ENCODE measurements at places on chromosomes 11 and 22.

- DNase-seq = no peak
These were observed 78.3 kb downstream of the LRRC32 start for GRCh38 chr11:76592025-76592914.

GRCh38 chr11:107733518-107733917, 21.7 kb upstream of the SLN start:
- no peak for DNase-seq

DNA sequence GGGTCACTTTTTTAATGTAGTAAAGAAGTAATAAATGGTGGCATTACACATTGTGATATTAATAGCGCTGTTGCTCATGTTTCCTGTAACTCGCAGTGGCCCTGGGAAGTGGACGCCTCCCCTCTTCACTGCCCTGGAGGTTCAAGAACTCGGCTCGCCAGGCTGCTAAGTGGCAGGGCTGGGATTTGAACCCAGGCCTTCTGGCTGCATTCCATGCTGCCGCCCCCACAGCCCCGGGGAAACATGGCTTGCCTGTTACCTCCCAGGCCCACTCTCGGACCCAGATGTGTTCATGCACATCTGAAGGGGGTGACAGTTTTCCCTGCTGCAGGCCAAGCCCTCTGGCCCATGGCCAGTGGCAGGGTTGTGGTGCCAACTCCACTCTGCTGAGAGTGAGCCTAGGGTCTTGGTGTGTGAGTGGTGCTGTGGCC, 25.0 kb upstream of the MGAT3 start:
- DNase-seq = peak; percentile 45

- DNase-seq = no peak
These were observed 2.9 kb upstream of the PRDM11 start for GRCh38 chr11:45143494-45143893.

GRCh38 chr22:27138471-27138870, 481.1 kb downstream of the MIAT start:
- DNase-seq = no peak

- DNase-seq = peak; percentile 29
These were observed 126.5 kb downstream of the NAV2 start for GRCh38 chr11:19838994-19839768.

- DNase-seq = no peak
These were observed 37.6 kb downstream of the MAP6 start for GRCh38 chr11:75631086-75631730.

- peak; percentile 76 for DNase-seq
These were observed 11.3 kb upstream of the RHOD start for GRCh38 chr11:67045314-67045713.

GRCh38 chr11:61334434-61335354, 1.7 kb downstream of the TKFC start:
- DNase-seq = peak; percentile 42

- DNase-seq = peak; percentile 56
These were observed 98.0 kb upstream of the ASPHD2 start for GRCh38 chr22:26330971-26331625.

DNA sequence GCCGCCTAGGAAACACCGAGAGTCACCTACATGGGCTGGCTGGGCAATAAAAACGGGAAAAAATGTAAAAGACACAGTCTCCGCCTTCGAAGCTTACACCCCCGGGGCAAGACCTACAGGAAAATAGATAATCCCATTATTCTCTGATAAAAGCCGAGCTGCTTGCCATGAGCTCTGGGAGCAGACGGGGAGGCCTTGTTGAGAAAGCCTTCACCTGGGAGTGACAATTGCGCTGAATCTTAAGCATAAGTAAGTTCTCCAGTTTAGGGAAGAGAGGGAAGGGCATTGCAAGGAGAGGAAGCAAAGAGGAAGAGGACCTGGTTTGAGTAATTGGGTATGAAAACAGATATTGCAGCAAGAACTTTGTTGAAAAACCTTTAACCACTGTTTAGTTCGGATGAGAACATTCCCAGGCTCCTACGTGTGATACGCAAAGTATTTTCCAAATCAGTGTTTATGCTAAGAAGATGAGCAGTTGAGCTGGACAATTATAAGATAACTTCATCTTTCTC, 813 bp upstream of the BTBD10 start:
- no peak for DNase-seq

DNA sequence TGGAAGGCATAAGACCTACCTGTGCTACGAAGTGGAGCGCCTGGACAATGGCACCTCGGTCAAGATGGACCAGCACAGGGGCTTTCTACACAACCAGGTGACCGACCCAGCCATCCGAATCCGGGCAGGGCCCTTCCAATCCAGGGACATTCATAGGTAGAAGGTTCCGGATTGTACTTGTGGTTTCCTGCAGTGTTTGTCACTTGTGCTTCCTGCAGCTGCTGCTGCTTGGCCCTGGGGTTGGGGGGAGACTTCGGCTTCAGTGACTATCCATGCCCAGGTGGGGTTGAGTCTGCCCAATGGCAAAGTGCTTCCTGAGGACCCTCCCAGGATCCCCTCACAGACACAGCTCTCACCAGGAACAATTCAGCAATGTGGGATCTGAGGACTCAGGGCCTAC, 2.2 kb downstream of the APOBEC3A start:
- no peak for DNase-seq

DNA sequence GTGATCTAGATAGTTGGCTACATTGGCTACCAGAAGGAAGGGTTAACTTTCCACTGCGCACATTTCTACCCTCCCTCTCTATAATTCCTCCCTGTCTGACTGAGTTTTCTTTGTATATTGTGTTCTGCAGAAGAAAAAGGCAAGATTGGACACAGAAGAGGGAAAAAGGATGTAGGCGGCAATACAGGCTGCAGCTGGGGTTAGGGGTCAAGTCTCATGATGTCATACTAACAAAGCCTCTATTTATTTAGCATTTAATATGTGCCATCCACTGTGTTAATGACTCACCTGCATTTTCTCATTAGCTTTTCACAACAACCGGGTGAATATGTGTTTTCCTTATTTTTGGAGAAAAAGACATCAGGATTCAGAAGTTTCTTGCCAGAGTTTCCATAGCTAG, 2.0 kb downstream of the FAM83F start:
- no peak for DNase-seq

DNA sequence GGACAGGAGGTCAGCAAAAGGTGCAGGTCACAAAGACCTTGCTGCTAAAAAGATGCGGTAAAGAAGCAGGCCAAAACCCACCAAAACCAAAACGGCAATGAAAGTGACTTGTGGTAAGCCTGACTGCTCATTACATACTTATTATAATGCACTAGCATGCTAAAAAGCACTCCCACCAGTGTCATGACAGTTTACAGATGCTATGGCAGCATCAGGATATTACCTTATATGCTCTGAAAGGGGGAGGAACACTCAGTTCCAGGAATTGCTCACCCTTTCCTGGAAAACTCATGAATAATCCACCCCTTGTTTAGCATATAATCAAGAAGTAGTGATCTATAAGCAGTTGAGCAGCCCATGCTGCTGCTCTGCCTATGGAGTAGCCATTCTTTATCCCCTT, 45.2 kb upstream of the SLC5A12 start:
- peak; percentile 12 for DNase-seq

DNA sequence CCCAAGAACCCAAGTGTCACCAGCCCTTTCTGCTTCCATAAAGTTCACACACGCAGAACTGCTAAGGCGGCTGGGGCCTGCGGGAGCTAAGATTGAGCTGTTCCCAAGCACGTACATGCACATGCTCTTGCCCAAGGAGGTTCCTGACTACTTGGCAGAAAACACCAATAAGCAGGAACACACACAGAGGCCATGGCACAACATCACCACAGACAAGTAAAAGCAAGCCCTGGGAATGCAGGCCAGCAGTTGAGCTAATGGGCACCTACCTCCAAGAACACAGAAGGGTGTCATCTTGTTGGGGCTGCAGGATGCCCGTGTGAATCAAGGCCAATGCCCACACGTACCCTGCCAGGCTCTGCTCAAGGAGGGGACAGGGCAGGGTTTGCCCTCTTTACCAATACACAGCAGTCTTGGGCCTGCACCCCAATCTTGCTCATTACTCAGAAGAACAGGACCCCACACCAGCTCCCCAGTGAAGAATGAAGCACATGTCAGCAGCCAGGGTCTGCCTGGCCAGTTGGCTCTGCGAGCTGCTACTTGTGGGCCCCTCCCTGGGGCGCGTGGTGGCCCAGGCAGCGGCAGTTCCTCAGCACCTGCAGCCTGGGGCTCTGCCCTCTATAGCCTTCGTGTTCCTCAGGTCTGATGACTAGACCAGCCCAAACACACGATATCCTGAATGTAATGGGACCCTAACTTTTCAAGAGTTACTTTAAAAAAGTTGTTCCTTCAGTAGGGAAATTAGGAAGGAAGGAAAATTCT, 32.3 kb upstream of the CYP2D6 start:
- no peak for DNase-seq

GRCh38 chr11:2557381-2557780, 112.6 kb downstream of the KCNQ1 start:
- DNase-seq = no peak

- DNase-seq = no peak
These were observed 77.9 kb downstream of the THAP12 start for GRCh38 chr11:76302996-76303395.

- peak; percentile 51 for DNase-seq
These were observed 14.2 kb downstream of the ARRB1 start for GRCh38 chr11:75337195-75337654.

DNA sequence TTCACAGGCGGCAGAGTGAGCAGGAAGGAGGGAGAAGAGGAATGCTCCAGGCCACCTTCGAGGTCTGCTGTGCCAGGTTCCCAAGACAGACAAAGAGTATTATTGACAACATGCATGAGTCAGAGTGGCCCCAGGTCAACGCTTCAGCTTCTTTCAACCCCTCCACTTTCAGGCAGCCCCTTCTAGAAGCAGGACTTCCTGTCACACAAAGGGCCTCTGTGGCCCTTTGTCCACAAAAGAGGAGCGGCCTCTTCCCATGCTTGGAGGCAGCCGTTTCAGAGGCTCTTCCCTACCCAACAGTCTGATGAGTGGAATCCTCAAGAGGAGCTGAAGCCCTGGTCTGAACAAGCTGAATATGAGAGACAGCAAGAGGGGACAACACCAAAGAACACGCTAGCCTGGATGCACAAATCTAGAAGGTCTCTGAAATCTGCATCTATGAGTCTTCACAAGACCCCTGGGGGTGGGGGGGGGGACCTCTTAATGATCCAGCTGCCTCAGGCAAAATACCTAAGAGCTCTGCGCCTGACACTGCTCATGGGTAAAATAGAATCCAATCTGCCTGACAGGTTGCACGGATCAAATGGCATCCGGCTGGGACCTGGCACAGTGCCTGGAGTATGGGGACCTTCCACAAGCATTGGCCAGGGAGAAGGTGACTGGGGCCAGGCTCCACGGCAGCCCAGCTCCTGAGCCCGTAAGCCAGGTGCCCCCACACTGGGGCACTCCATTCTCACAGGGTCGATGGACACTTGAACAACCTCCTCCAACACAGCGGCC, 67.5 kb downstream of the PACSIN2 start:
- no peak for DNase-seq

- peak; percentile 48 for DNase-seq
These were observed 73.8 kb downstream of the FAM76B start for GRCh38 chr11:95715777-95716241.

- no peak for DNase-seq
These were observed 1115.6 kb upstream of the CNTN5 start for GRCh38 chr11:97905101-97905500.

GRCh38 chr11:86067851-86068137, 1.1 kb downstream of the PICALM start:
- no peak for DNase-seq

- DNase-seq = peak; percentile 25
These were observed 695 bp downstream of the PEX26 start for GRCh38 chr22:18078329-18079041.

DNA sequence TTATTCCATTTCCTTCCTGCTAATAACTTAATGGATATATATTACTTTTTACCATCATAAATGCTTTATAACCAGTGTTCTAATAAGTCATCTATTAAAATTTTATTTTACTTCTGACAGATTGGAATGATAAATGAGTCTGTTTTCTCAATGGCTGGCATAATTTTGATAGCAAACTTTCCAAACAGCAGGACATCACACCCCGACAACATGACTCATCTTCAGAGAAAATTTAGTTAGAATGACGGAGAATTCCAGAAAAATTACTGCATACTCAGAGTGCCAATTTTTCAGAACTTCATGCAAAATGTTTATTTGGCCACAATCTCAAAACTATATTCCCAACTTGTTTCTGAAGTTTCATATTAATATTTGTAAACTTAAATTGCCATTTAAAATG, 174.4 kb downstream of the SWAP70 start:
- peak; percentile 47 for DNase-seq

- DNase-seq = no peak
These were observed 87.0 kb downstream of the GRK3 start for GRCh38 chr22:25651332-25652085.

GRCh38 chr11:44848203-44848962, 102.3 kb downstream of the TP53I11 start:
- DNase-seq = no peak

DNA sequence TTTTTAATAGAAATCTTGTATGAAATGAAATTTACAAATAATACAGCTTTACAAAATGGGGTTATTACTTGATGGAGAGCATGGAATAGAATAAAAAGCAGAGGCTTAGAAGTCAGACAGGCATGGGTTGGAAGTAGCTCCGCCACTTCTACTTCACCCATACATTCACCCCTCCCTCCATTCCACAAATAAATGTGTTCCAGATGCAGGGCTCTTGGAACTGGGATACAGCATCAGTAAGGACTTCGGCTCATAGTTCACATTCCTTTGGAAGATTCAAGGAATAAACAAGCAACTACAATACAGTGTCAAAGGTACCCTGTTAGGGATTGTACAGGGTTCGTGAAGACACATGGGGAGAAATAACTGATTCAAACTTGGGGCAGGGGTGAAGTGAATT, 156.8 kb downstream of the WNT11 start:
- no peak for DNase-seq

DNA sequence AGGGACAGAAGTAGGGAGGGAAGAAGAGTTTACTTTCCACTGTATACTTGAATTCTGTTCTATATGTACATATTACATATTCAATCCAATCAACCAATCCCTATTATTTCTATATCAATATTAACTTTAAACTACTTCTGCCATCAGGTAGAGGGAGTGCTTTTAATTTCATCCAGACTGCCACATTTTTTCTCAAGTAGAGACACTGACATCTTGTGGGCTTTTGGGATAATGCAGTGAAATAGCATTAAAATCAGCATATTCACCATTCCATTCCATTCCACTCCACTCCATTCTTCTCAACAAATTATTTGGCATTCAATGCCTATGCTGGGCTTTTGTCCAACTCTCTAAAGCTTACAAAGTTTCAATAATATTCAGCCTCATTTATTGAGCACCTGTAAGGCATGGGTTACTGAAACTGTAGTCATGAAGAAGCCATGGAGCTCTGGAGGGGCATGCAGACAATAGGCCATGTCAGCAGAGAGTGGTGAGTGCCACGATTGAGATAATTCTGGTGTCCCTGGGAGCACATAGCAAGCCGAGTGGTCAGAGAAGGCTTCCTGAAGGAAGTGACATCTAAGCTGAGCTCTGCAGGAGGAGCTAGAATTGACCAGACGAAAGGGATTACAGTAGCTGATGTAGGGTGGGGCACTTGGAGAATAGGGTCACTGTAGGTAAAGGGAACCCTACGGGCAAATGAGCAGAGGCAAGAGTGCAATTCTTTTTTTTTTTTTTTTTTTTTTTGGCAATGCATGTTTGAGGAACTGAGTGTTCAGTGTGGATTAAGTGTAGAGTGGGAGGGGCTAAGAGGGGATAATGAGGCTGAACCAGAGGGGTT, 12.8 kb upstream of the CLPB start:
- peak; percentile 78 for DNase-seq
